ENCODE measurements at places on chromosomes 5 and 9. TPM values are rescaled to one million over a fixed set of nuclear protein-coding genes. Genes with fewer than 3 reads are reported as not detected.

Gene SLC36A3
- 8.3 TPM for total RNA-seq

Gene IFNA5
- total RNA-seq: not detected

DNA sequence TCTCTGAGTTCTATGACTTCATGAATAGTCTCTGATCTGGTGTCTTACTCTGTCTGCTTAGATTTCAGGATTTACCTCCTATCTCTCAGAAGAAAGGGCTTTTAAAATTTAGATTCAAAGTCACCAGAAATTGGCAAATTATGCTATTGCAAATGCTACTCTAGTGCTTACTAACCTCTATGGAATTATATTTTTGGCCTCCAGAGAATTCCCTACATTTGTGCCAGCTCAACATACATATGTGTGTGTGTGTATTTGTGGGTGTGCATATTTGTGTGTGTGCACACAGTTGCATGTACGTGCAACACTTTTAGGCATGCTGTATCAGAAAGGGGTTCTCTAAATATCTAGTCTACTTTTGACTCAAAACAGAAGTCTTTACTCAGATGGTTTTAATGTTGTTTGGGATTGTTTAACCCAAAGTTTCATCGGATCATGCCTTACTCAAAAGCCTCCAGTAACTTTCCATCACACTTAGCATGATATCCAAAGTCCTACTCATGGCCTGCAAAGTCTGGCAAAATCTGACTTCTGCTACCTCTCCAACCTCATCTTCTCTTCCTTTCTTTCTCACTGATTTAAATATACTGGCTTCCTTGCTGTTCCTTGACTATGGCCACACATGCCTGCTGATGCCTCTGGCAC is 147.6 kb upstream of the NR3C1 start:
- no peak for DNase-seq
- H3K36me3 ChIP-seq: no peaks in the 10 kb centered on the region
- H3K27ac ChIP-seq: no peak overlapping the region
- no peaks in the 10 kb centered on the region for H3K4me1 ChIP-seq
- H3K27me3 ChIP-seq: no peaks in the 10 kb centered on the region
- H3K4me3 ChIP-seq: no peak overlapping the region

DNA sequence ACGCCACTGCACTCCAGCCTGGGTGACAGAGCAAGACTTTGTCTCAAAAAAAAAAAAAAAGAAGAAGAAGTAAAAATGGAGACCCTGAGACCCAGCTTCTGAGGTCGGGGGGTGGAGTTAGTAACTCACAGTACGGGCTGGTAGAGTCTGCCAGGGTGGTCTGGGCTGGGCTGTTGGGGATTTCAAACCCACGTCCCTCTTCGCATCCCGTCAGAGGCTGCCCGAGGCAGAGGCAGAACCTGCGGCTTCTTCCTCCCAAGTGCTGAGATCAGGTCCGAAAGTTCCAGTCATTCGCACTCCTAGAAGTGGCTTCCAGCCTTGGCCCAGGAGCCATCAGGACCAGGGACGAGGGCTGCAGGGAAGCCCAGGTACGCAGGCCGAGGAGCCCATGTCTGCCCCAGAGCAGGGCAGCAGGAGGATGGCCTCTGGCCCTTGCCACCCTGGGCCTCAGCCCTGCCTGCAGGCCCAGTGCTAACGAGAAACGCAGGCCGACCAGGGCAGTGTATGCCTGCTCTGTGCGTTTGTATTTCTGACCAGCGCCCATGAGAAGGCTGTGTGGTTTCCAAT is 9.9 kb upstream of the SLC2A6 start:
- DNase-seq: no peak
- no peaks in the 10 kb centered on the region for H3K27me3 ChIP-seq

DNA sequence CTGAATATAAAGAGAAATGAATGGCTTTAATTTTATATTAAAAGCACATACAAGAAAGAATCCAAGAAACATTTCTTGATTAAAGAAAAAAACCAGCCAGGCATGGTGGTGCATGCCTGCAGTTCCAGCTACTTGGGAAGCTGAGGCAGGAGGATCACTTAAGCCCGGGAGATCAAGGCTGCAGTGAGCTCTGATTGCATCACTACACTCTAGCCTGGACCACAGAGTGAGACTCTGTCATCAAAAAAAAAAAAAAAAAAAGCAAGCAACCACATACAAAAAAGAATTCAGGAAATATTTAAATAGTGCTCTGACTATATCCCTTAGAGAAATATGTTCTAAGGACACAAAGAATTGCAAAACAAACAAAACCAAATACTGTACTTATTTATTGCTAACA is 2.5 kb upstream of the PLAC8L1 start:
- H3K4me1 ChIP-seq: no peaks in the 10 kb centered on the region
- no peaks in the 10 kb centered on the region for H3K27me3 ChIP-seq
- no peak overlapping the region for H3K4me3 ChIP-seq
- no peaks in the 10 kb centered on the region for H3K36me3 ChIP-seq
